ENCODE measurements at places on chromosomes 5 and 9. TPM values are rescaled to one million over a fixed set of nuclear protein-coding genes. Genes with fewer than 3 reads are reported as not detected.

Gene GABRB2
- 5.1 TPM for total RNA-seq

DNA sequence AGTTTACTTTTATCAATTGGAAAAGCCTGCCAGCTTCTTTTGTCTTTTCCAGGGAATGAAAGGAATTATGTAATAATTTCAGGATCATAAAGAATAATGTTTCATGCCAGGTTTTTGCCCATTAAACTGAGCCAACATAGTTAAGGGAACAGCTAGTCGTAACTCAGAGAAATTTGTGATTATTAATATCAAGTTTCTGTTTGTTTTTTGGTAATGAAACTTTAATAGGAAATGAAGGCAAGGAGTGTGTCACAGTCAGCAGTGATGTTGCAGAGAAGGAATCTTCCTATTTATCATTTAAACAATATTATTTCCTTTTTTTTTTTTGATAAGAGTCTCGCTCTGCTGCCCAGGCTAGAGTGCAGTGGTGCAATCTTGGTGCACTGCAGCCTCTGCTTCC, 10.7 kb downstream of the NFIL3 start:
- no peak for DNase-seq

- DNase-seq = peak; percentile 22
Measured at GRCh38 chr5:1785062-1785461, 14.6 kb downstream of the MRPL36 start.

DNA sequence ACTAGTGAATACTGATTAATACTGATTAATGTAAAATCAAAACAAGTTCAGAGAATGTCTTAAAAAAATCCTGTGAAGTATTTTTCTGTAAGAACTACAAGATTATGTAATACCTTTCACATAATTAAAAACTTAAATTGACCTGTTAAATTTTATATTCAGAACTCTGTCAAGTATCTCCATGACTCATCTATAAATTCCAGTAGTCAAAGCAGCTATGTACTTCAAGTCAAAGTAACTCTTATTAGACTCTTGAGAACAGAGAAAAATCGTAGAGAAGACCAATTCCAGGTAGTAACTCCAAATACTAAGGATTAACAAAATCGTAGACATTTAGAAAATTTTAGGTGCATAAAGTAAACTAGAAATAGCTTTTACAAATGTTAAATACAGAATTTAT, 77.1 kb downstream of the HOMER1 start:
- DNase-seq = no peak

DNA sequence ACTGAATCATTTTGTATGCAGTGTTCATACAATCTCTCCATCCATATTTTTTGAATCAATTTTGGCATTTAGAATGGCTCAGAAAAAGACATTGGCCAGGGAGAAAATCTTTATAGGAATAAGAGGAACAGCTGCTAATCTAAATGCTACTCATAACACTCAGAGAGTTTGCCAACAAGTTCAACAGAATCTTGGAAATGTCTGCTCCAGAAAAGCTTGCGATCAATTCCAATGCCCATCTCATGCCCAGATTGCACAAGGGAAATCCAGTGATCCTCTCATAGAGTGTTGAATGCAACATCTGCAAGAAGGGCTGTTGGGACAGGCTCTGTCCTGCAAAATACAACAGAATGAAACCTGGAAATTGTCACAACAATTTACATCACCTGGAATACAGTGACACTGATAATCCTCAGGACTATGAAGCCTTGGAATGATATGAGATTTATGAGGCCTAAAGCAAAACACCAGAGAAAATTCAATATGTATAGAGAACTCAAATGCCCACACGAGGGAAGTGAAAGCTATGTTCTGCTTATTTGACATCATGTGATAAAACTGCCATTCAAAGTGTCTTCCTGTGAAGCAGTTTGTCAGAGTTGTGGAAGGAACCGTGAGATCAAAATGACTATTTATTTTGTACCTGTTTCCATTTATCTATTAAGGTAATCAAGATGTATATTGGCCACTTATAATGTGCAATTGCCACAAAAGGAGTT, 190.1 kb downstream of the PARP8 start:
- DNase-seq = peak; percentile 85

- peak; percentile 60 for DNase-seq
Measured at GRCh38 chr5:79020861-79021561, 35.9 kb upstream of the ARSB start.

GRCh38 chr5:147310059-147310704, 75.4 kb downstream of the STK32A start:
- no peak for DNase-seq

All from OCI-LY7 (cell line).